ENCODE measurements at places on chromosomes 1 and 21.

DNA sequence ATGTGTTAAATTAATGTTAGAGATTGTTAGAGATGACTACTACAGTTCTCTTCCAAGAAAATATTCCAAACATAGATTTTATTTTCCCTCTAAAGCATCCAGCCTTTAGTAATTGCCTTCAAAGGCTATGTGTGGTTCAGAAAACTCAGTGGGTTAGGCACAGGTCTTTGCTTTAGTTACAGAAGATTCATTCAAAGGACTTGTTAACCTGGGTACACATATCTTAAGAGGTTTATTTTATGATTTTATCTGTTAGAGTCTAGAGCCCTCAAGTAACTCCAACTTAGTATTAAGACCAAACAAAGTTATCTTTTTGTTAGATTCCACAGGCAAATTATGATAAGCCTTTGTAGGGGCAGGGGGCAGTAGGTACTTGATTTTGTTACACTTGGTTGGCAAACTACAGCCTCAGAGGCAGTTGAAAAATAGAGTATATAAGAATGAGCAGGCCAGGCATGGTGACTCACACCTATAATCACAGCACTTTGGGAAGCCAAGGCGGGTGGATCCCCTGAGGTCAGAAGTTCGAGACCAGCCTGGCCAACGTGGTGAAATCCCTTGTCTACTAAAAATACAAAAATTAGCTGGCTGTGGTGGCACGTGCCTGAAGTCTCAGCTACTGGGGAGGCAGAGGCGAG lies 37.9 kb downstream of the CXADR start:
- DNase-seq, result no peak

DNA sequence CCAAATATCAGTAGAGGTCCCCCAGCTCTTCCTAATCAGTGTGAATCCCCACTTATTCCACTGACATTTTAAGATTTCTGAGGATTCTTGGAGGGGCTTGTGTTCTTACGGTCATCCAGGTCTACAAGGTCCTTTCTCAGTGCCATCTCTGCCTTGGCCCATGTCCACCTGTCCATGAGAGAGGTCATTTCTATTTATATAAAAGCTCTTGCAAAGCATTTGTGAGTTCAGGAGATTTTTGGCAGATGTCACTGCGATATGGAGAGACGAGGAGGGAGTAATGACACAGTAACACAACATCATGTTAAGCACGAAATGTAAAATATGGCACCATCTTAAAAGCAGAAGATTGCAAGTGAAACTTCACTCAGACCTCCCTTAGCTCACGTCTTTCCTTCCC lies 144.6 kb upstream of the NFIA start:
- DNase-seq, result no peak

DNA sequence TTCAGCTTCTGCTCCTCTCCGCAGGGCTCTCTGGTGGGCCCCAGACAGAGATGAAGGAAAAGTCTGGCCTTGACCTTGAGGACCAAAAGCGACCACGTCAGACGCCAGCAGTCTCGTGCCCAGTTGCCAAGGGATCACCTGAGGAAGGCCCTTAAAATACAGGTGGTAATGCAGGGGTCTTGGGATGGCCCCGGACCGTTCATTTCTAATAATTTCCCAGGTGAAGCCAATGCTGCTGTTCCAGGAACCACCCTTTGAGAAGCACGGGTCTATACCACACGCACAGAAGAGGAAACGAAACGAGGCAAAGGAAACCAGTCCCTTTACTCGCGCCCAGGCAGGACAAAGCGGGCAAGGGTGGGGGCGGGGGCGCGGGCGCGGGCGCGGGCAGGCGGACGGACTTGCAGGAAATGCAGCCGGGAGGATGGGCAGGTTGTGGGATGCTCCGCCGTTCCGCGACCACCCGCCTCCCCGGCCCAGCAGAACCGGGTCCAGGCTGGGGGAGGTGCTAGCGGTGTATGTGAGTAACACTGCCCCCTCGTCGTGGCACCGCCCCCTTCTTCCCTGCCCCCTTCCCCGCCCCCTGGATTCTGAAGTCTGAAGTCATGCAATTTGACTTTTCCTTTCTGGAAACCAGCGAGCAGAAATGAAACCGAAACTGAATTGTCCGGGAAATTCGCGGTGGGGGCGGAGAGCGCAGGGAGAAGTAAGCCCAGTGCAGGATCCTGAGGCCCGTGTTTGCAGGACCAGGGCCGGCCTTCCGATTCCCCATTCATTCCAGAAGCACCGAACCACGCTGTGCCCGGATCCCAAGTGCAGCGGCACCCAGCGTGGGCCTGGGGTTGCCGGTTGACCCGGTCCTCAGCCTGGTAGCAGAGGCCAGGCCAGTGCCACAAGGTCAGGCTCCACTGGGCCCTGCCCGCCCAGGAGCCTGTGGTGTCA lies 5.8 kb upstream of the MX1 start:
- DNase-seq, result no peak

DNA sequence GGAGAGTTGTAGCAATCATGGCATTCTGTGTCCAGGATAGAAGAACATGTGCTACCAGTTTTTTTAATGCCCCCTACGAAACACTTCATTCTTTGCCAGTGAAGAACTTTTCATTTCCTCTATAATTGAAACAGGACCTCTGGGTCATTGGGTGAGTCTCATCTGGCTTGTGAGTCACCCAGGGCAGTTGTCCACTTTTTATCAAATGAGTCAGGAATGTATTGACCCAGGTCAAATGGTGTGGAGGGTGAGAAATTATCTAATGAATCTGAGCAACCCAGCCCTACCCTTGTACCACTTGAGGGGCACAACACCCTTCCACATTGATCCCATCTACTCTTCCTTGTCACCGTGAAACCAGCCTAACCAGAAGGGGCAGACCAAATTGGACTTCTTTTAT lies 417.3 kb upstream of the PROX1 start:
- DNase-seq, result no peak

DNA sequence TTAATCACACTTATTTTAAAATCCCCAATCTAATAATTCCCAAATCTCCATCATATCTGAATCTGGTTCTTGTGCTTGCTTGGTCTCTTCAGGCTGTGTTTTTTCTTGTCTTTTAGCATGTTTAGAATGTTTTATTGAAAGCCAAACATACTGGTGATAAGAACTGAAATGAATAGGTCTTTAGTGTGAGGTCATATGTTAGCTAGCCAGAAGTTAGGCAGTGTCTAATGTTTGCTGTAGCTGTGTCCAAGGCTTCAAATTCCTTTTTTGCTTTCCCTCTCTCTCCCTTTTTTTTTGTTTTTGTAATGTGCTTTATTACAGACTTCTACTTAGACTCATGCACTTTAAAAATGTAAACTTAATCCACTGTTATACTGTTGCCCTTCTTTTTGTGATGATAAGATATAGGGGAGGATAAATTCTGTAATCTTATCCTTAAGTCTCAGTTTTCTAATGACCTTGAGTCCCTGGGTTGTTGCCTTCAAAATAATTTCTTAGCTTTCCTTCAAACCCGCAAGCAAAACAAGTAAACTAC lies 725.1 kb downstream of the BRINP3 start:
- DNase-seq, result no peak

GRCh38 chr1:196259316-196259715 lies 348.9 kb downstream of the KCNT2 start:
- DNase-seq, result no peak

GRCh38 chr1:224689374-224689773 lies 73.3 kb downstream of the CNIH3 start:
- DNase-seq, result no peak

All from nucleus accumbens (tissue), 56 donors.